ENCODE measurements at places on chromosomes 2 and 18. TPM values are rescaled to one million over a fixed set of nuclear protein-coding genes. Genes with fewer than 3 reads are reported as not detected.

The AQP4 gene
- polyA plus RNA-seq: 0.76 TPM

The POMC gene
- 7.7 TPM for polyA plus RNA-seq

The SMAD7 gene
- polyA plus RNA-seq: 79.4 TPM

The C1QL2 gene
- not detected for polyA plus RNA-seq

The PAIP2B gene
- polyA plus RNA-seq: 18.5 TPM

The MYO3B gene
- polyA plus RNA-seq: 9.0 TPM

The DCDC2C gene
- polyA plus RNA-seq: 0.17 TPM

The DSC2 gene
- polyA plus RNA-seq: 34.2 TPM

The TBC1D8 gene
- polyA plus RNA-seq: 43.6 TPM

The POLE4 gene
- 60.0 TPM for polyA plus RNA-seq
